Renal pelvis (tissue), 12 donors: ENCODE measurements at places on chromosomes 2 and 18. TPM values are rescaled to one million over a fixed set of nuclear protein-coding genes. Genes with fewer than 3 reads are reported as not detected.
A peak's percentile ranks its signal among the peaks of the same experiment; 100 is the strongest.

DNA sequence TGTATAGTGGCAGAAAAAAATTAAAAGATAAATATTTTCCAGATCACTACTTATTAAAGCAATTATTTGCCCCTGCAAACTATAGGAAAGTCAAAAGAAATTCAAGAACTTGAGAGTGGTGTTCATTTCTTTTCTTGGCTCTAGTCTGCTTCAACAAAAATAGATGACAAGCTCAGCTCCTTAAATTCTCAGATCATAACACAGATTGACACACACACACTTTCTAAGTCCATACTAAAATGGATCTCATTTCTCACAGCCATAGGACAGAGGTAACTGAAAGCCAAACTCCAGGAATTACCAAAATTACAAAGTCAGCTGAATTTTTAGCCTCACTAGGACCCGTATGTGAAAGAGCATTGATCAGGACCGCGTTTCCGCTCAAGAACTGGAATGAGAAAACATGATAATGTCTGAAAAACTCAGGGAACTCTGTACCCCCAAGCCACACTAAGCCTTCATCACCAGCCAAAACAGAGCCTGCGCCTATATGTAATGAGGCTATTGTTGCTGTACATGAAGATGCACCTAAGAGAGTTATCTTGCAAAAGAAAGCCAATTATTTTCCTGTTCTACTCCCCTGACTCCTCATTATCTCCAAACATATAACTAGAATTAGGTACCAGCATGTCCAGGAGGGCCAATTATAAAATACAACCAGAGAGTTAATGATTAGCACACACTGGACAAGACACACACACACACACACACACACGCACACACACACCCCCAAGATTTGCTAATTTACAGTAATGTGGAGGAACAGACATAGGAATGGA, 16.5 kb upstream of the EFR3B start:
- peak; percentile 8 for DNase-seq

DNA sequence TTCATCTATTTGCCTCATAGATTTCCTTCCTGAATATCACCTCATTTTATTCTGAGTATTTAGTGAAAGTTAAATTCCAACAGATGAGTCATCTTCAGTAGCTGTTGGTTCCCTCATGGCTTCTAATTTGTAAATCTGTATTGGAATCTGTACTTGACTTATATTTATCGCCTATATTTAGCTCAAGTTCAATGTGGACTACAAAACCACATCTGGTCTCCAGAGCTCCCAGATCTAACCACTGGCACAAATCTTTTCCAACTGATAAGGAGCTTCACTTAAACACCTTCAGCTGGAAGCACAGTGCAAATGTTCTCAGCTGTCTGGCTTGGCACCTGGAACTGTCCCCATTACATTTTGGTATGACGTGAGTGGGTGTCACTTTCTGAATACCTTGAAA, 82.8 kb upstream of the DSEL start:
- DNase-seq: no peak

SP5 gene
- polyA plus RNA-seq: 0.80 TPM

DSG2 gene
- polyA plus RNA-seq: 35.7 TPM

- DNase-seq: no peak
These were observed 11.6 kb downstream of the CROCC2 start for GRCh38 chr2:240917684-240918257.

- DNase-seq: no peak
These were observed 7.4 kb upstream of the RMC1 start for GRCh38 chr18:23495723-23496440.

POTEC gene
- 0.08 TPM for polyA plus RNA-seq

GRCh38 chr2:204950695-204951346, 405.5 kb downstream of the PARD3B start:
- no peak for DNase-seq

- no peak for DNase-seq
These were observed 9.1 kb upstream of the FAM124B start for GRCh38 chr2:224410946-224411561.

DNA sequence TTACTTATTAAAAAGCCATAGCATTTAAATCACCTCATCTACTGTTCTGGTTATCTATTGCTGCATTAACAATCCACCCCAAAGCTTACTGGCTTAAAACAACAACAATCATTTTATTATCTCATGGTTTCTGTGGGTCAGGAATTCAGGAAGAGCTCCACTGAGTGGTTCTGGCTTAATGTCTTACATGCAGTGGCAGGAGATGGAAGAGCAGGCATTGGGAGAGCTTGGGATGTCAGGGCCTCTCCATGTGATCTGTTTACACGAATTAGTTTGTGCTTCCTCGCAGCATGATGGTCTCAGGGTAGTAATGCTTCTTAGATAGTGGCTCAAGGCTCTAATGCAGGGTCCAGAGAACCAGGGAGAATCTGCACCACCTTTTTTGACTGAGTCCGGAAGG, 14.4 kb upstream of the REL start:
- DNase-seq: no peak

AQP4 gene
- polyA plus RNA-seq: 0.90 TPM

GRCh38 chr2:204722691-204723090, 177.4 kb downstream of the PARD3B start:
- no peak for DNase-seq

DNA sequence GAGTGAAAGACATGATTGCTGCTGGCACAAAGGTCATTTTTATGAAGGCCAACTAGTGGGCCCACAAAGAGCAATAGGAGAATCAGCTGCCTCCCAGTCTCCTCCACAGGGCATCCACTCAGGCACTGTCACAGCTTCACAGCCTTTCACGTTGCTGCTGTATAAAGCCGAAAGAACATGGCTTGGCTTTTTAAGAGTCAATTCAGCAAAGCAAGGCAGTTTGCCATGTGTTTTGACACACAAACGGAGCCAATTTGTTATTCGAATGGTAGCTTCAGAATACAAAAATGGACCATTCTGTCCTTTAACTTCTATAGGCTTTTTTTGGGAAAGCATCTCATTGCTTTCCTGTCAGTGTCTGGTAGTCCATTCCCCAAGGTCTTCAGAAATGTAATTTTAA, 283.4 kb upstream of the PARD3B start:
- DNase-seq: no peak

- DNase-seq: no peak
These were observed 60.4 kb downstream of the C2orf76 start for GRCh38 chr2:119306196-119306590.

YES1 gene
- polyA plus RNA-seq: 63.9 TPM

DNA sequence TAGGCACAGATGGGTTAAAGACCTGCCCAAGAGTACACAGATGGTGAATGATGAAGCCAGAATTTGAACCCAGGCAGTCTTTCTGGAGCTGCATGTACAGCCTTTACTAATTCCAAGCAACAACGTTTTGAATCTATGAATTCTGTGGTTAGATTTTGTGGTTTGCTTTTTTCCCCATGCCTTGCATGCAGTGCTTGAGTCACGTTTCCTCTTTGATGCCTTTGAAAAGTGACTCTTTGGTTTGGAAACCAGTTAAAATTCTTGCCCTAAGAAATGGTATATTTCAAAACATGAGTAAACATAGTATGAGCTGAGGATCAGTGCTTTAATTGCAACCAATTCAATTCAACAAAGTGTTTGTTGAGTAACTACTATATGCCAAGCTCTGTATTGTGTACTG, 48.2 kb upstream of the PPM1B start:
- no peak for DNase-seq

DNA sequence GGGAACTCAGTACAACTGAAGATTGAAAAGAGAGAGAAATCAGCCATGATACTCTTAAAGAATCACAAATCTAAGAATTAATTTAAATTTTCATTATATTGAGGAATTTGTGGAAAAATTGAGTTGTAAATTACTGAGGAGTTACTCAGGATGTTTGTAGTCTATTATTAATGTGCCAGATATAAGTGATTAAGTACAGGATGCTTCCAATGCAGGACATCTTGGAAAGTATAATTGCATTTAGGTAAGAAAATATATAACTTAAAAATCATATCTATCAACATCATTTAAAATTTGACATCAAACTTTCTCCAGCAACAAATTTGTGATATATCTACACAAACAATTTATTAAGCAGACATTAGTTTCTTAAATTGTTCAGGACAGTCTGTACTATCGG, 1.3 kb downstream of the CALCRL start:
- no peak for DNase-seq

DNA sequence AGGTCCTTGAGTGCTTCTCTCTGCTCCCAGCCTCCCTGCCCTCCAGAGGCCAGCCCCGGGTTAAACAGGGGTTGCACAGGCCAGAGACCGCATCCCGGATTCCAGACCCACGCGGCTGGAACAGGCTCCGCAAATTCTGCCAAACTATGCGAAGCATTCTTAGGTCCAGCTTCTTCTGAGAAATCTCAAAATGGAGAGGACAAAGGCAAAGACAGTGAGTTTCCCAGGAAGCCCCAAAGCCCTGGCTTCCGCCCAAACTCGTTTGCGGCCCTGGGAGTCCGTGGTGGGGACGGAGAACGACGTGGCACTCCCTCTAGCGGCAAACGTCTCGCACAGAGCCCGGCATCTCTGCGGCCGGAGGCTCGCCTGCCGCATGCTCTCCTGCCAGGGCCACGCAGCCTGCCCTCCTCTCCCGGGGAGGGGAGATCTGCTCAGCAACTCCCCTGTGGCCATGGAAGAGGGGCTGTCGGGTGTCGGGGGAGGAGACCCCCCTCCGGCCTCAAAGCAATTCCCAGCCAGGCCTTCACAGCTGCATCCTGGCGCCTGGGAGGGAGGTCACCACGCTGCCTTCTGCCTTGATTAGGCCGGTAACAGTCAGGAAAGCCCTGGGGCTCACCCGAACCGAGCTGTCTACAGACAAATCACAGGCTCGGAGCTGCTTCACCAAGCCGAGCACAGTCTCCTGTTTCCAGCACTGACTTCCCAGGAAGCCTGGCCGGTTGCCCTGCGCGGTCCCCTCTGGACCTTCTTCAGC, 33.4 kb upstream of the KLHL29 start:
- peak; percentile 86 for DNase-seq

DNA sequence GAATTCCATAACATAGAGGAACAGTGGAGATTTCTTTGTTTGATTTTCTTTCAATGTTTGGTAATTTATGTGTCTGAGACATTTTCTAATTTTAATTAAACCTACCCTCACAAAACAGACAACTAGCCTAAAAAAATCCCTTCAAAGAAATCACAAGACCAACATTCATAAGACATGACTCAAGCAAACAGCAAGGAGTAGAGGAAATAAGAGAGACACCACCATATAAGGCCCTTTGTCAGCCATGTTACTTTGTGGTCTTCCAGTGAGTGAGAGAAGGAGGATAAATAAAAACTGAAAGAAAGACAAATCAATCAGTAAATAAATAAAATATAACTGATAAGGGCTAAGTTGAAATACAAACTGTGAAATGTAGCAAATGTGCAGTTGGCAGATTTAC, 830.8 kb upstream of the SLC39A10 start:
- DNase-seq: no peak

DNA sequence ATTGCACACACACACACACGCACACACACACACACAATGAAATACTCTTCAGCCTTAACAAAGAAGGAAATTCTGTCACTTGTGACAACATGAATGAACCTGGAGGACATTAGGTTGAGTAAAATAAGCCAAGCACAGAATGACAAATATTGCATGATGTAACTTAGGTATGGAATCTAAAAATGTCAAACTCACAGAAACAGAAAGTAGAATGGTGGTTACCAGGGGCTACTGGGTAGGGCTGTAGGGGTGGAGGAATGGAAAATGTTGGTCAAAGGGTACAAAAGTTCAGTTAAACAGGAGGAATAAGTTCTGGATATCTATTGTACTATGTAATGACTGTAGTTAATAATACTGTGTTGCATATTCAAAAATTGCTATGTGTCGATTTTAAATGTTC, 29.5 kb downstream of the SCN2A start:
- no peak for DNase-seq

- no peak for DNase-seq
These were observed 28.9 kb downstream of the LDLRAD4 start for GRCh38 chr18:13247506-13247905.

KIAA1328 gene
- polyA plus RNA-seq: 14.9 TPM

SANBR gene
- 23.8 TPM for polyA plus RNA-seq

DNA sequence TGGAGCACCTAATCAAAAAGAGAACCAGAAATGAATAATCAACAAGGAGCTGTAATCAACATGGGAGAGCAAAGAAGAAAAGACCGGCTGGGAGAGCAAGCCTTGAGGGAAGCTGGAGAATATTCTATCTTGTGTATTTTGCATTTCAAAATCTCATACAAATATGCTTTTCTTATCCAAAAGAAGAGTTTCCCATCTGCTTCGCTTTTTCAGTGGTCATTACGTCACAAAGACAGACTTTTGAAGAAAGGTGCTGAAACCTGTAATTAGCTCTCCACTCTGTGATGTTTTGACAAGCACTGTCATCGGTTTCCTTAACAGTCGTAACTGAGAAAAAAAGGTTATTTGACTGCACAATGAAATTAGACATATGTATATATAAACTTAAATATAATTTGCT, 139.1 kb upstream of the TACR1 start:
- DNase-seq: no peak

PGAP1 gene
- polyA plus RNA-seq: 19.9 TPM

DNA sequence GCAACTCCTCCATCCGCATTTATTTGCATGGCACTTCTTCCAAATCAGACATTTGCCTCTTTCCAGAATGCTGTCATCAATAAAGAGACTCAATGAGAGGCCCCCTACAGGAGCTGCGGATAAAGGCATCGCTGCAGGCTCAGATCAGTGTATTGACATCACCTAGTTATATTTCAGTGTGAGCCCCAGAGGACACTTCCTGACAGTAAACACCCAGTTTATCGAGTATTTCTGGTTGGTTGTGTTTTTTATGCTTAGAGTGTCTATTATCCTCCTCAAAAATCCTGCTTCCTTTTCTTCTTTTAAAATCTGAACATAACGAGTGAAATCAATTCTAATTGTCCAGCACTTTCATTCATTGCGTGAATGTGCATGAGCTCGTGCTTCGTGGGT, 38.8 kb downstream of the NRP2 start:
- no peak for DNase-seq

ANKRD23 gene
- 3.9 TPM for polyA plus RNA-seq

DNA sequence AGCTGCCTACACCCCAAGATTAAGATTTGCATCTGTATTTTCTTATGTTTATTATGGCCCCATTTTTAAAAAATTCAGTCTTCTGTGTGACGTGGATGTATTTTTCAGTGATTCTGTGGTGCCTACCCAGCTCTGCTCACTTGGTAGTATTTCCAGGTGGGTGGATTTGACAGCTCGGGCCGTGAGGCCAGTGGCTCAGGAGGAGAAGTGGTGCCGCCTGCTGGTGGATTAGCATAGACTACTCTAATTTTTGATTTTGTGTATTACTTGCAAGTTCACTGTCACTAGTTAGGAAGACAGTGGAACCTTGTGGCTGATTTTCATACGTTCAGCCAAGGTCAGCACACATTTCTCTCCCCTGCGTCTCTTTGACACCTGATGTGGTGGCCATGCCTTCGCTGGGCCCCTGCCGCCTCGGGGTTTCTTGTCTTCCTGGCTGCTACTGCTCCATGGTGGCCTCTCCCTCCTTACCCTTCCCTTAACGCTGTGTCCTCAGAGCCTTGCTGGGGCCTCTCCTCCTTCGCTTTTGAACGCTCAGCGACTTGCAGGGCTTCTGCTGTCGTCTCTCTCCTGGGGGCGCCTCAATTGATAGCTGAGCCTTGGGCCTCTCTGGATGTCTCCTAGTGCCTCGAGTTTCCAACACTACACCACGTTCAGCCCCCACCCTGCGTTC, 89.4 kb downstream of the DGKD start:
- DNase-seq: peak; percentile 74

ACTG2 gene
- 1.9 TPM for polyA plus RNA-seq
